IMR-90 (cell line): ENCODE measurements at places on chromosomes 6 and 20. TPM values are rescaled to one million over a fixed set of nuclear protein-coding genes. Genes with fewer than 3 reads are reported as not detected.
A peak's percentile ranks its signal among the peaks of the same experiment; 100 is the strongest.

ZCCHC3 gene
- total RNA-seq: 10.9 and 13.9 TPM in 2 replicates

MICAL1 gene
- 28.6 and 30.5 TPM in 2 replicates for total RNA-seq

MROH8 gene
- total RNA-seq: 1.1 and 1.8 TPM in 2 replicates

ZKSCAN3 gene
- 4.4 and 4.8 TPM in 2 replicates for total RNA-seq

ENPP1 gene
- total RNA-seq: 38.9 and 39.4 TPM in 2 replicates

GRCh38 chr6:75144386-75144785 lies 61.5 kb downstream of the COL12A1 start:
- no peak for DNase-seq

DNA sequence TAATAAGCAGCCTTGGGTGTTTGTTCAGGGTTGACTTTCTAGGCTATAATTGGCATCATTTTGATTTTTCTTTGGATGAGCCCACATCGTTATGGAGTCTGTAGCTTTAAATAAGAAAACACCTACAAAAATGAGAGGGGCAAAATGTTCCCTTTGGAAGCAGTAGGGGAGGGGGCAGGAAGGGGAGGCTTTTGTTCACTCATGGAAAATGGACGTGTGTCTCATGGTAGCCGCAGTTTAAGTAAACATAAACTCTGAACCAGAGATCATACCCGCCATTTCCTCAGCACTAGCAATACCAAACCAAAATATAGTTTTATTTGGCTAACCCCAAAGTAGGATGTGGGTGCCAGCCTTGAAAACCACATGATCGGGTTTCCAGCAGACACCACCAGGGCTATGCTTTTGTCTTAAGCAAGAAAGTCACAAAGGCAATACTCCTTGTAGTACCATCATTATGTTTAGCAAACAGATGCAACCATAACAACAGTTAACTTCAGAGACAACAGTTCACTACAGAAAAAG lies 572.5 kb upstream of the JAG1 start:
- DNase-seq: no peak

- DNase-seq: peak; percentile 61
Measured at GRCh38 chr20:14055127-14055742, 59.9 kb downstream of the MACROD2 start.

DNA sequence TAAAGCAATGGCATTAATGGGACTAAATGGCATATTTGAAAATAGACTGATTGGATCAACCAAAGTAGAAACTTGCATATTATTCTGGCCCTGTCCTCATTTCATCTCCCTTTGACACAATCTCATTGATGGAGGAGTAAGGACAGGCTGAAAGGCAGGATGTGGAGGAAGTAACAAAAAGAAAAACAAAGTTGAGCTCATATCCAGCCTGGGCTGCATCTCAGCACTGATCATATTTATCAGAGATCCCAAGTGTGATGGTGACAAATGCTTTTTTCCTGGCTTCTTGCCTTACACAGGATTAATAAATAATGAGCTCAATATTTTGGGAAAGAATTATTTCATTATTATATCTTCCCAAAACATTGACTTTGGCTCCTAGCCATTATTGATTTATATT lies 622.7 kb downstream of the CD109 start:
- no peak for DNase-seq

DNA sequence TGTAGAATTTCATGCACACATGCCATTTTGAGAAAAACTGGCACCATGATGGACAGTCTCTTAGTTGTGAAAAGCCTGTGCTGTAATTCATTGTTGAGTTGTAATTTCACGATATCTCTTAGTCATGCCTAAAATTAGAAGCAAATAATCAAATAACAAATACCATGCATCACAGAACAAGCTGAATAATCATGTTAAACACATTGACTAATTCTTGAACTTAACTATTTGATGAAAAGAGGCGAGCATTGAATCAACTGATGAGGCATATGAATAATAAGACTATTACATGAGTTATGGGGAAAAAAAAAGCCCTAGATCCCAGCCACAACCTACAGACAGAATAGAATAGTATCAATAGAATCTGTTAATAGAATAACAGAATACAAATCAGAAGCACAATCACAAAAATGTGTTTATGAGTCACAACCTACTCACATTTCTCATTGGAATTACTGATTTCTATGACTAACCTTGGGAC lies 14.2 kb upstream of the RNF217 start:
- DNase-seq: peak; percentile 54

GRCh38 chr6:398558-399078 lies 7.1 kb downstream of the IRF4 start:
- no peak for DNase-seq

DNA sequence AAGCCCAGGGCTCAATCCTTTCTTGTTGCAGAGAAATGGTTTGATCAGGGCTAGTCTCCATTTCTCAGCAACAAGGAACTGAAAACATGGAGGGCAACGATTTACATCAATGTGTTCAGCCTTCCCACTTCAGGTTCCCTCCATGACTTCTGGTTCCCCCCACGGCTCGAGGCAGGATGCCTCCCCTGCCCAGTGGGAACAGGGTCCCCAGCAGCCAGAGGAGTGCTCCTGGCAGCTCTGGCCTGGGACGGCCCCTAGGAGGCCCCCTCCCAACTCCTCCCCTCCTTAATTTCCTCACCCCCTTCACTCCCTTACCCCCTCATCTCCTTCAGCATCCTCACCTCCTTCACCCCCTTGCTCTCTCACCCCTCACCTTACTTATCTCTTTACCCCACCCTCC lies 283.8 kb downstream of the CDC5L start:
- no peak for DNase-seq

DNA sequence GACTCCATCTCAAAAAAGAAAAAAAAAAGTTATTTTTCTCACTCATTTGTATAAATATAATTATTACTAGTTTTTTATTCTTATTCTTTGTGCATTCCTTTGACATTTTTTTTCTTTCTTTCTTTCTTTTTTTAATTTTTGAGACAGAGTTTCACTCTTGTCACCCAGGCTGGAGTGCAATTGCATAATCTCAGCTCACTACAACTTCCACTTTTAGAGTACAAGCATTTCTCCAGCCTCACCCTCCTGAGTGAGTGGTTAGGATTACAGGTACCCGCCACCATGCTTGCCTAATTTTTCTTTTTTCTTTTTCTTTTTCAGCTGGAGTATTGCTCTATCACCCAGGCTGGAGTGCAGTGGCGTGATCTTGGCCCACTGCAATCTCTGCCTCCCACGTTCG lies 51.4 kb upstream of the JARID2 start:
- DNase-seq: no peak

DNA sequence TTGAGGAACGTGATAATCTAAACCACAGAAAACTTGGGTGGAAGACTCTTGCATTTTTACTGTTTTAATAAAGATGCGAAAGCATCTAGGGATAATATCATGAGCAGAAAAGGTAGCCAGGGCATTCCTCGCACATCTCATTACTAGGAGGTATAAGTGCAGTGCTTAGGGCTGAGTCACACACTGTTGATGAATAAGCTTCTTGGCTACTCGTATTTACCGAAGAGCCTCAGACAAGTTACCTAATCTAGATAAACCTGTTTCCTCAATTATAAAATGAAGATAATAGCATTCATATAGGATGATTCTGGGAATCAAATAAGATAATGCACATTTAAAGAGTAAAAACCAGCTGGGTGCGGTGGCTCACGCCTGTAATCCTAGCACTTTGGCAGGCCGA lies 780 bp upstream of the KIAA0319 start:
- DNase-seq: peak; percentile 12

GRCh38 chr20:47780720-47781389 lies 4.4 kb downstream of the SULF2 start:
- DNase-seq: no peak

DNA sequence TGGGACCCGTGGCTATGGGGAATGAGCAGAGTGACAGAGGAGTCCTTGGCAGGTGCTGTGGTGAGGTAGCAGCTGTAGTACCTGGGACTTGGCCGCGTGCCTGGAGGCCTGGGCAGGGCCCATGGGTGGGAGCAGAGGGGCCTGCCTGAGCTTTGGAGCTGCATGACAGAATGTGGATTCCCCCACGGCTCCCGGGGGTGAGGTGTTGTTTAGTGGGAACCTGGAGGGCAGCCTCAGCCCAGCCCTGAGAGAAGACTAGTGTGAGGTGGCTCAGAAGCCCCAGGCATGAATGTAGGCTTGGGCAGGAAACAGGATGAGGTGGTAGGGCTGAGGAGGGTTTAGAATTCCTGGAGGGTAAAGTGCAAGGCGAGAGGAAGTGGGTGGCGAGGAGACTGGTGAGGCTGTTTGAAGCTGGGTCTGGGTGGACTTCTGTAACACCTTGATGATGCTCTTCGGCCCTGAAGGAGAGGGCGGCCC lies 86.5 kb upstream of the SCP2D1 start:
- no peak for DNase-seq

DNA sequence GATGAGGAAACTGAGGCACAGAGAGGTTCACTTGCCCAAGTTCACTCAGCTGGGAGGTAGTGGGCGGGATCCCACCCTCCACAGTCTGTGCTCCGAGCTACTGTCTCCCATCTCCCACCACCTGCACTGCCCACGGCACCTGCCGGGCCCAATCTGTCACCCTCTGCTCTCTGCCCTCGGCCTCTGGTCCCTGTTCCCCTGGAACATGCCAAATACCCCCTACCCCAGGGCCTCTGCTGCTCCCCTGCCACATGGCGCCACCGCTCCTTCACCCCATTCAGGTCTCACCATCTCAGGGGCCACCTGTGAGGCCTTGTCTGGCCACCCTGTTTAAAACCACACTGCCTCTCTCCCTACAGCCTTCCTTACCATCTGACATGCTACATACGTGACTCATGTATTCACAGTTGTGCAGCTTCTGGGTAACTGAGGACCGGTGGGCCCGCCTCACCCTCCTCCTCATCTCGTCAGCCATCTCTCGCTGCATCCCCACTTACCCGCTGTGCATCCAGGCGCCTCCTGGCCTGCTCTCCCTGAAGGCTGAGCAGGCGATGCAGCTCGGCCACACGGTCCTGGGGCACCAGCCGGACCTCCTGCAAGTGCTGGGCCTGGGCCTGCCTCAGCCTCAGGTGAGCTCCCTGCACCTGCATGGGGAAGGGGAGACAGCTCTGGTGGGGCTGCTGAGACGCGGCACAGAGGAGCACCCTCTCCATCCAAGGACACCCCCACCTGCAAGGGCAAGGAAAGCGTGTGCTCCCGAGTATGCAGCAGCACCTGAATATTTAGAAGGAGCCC lies 50.6 kb downstream of the GINS1 start:
- no peak for DNase-seq

GRCh38 chr6:169121013-169121412 lies 132.6 kb downstream of the THBS2 start:
- no peak for DNase-seq

GRCh38 chr6:44046516-44047178 lies 80.6 kb downstream of the MRPL14 start:
- DNase-seq: no peak

DNA sequence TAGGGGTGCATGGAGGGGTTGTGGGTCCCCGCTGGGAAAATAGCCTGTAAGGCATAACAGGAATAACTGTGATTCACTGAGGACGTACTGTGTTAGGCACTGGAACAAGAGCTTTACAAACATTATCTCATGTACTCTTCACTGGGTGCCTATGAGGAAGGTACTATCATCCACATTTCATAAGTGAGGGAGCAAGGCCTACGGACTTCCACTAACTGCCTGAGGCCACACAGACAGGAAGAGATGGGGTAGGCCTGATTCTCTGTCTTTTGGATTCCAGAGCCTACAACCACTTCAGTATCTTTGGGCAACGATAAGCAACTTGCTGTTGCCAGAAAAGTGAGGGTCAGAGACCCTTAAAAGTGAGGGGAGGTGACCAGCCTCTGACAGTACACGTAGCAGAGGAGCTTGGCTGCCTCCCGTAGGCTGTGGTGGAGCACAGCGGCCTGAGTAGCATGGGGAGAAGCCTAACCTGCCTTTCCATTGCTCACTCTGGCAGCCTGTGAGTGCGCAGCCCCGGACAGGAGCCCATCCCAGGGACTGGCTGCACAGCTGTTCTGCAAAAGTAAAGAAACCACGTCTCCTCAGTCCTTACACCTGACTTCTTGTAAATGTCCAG lies 30.4 kb downstream of the PSMB1 start:
- DNase-seq: peak; percentile 24
